CD4-positive, alpha-beta memory T cell (primary cell): ENCODE measurements at places on chromosomes 1 and 21.

DNA sequence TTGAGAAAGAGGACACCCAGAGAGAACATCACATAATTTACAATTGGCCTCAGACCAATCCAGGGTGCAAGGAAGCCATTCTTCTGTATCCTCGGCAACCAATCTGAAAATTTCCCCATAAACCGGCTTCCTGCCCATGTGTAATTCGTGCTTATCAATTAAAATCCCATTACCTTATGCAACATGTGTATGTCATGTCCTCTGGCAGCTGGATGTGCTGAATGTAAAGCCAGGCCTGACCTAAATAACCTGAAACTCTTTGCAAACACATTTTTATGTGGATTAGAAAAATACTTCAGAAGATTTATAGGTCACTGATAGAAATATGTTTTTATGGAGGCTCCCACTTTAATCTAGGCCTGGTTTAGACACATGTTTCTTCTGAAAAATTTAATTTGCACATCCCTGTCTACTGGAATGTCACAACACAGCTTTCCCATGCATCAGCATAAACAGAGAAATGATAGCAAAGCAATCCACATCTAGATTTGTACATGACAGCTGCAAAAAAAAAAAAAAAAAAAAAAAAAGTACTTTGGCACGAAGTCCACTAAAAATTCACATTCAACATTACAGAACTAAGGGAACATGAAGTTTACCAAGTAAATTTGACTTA, 69.4 kb upstream of the SAMSN1 start:
- H3K4me1 ChIP-seq = no peaks in the 10 kb centered on the region
- no peak overlapping the region for H3K4me3 ChIP-seq
- H3K36me3 ChIP-seq = no peaks in the 10 kb centered on the region

- H3K27ac ChIP-seq = no peak overlapping the region
- H3K27me3 ChIP-seq = no peaks in the 10 kb centered on the region
- no peaks in the 10 kb centered on the region for H3K4me1 ChIP-seq
- H3K36me3 ChIP-seq = no peaks in the 10 kb centered on the region
- DNase-seq = no peak
Observed at GRCh38 chr1:213457186-213457585, 406.1 kb downstream of the RPS6KC1 start.

DNA sequence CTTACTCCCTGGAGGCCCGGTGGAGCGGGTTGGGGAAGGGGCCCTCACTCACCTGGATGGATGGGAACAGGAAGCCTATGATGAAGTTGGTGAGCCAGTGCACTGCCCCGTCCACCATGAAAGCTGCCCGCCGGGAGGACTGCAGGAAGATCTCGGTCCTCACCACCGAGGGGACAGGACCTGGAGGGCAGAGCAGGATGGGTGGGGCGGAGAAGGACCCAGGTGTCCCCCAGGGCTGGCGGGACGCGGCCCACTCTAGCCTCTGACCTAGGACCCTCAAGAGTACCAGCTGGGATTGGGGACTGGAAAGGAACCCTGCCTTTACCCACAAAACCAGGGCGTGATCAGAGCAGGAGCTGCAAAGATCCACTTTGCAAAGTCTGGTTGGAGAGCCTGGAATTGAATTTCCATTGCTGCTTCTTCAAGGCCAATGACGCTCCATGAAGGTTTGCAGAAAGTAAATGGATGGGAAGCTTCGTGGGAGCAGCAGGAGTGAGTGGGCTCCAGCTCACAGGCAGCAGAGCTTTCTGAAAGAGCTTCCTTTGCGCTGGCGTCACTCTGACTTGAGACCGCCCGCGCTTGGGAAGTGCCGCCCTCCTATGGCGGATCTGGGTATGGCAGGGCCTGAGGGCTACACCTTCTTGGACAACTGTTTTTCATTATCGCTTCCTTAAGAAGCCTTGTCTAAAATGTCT, 21.4 kb downstream of the SLC2A7 start:
- H3K27me3 ChIP-seq = no peaks in the 10 kb centered on the region
- peak; percentile 60 for DNase-seq
- no peaks in the 10 kb centered on the region for H3K36me3 ChIP-seq
- H3K27ac ChIP-seq = no peak overlapping the region
- no peak overlapping the region for H3K4me3 ChIP-seq
- peaks cover 8% of the 10 kb centered on the region for H3K4me1 ChIP-seq

DNA sequence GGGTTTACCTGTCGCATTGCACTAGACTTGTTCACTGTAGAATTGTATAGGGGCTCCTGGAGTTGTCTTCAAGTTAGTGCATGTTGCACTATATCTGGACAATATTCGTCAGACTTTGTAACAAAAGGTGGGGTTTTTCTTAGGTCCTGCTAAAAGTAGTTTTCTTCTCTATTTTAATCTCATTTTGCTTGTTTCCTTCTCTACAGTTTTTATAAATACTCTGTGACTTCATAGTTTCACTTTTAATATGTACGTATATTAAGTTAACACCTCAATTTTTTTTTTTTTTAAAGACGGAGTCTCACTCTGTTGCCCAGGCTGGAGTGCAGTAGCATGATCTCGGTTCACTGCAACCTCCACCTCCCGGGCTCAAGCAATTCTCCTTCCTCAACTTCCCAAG, 26.5 kb upstream of the MRPS6 start:
- no peak overlapping the region for H3K4me3 ChIP-seq
- no peak overlapping the region for H3K27ac ChIP-seq
- DNase-seq = no peak
- no peaks in the 10 kb centered on the region for H3K4me1 ChIP-seq
- H3K27me3 ChIP-seq = no peaks in the 10 kb centered on the region

GRCh38 chr1:59730759-59731478, 83.8 kb upstream of the HOOK1 start:
- no peak overlapping the region for H3K27ac ChIP-seq
- no peaks in the 10 kb centered on the region for H3K36me3 ChIP-seq
- DNase-seq = no peak
- no peak overlapping the region for H3K4me3 ChIP-seq
- peaks cover 5% of the 10 kb centered on the region for H3K4me1 ChIP-seq

- no peak overlapping the region for H3K27ac ChIP-seq
Observed at GRCh38 chr1:46289976-46290375, 13.4 kb downstream of the LRRC41 start.

DNA sequence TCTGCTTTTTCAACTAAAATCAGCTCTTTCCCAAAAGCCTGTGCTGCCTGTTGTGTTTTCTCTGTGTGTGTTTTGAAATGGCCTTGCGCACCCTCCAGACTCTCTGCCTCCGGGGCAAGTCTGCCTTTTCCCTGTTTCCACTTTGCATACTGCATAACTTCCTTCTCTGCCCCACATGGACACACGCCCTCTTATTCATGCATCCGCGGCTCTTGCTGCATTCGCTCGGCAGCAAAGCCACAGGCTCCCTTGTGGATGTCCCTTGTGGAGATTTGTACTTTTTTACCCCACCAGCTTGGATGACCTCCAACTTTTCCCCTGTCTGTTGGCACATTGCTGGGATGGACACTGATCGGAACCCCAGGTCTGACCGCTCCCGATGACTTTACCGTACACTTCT, 147.6 kb downstream of the ADSS2 start:
- H3K36me3 ChIP-seq = no peaks in the 10 kb centered on the region
- no peak overlapping the region for H3K27ac ChIP-seq
- DNase-seq = no peak
- H3K27me3 ChIP-seq = no peaks in the 10 kb centered on the region
- H3K4me1 ChIP-seq = peaks cover 7% of the 10 kb centered on the region

DNA sequence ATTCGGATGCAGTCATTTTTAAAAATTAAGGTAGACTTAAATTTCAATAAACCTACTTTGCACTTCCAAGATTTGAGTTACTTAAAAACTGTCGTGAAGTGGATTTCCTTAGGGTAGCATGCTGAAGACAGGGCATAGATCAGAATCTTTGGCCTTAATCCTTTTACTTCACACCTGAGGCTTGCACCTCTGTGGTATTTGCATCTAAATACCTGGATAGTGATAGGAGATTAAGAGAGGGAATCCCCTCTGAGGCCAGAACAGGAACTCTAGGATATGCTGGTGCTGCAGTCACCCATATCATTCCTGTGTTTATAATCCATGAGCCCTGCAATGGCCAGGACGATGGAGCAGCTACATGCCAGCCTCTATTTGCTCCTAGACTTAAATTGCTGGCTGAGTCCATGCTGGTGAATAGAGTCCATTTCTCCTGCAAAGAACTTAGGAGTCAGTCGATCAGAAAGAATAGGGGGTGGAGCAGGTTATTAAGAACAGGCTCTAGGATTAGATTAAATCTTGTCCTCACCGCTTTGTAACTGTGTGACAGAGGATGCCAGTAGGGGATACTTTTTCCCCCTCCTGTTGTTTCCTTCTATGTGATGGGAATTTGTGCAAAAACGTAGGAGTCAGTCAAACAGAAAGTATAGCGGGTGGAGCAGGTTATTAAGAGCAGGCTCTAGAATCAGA, 333.6 kb downstream of the DUSP10 start:
- no peaks in the 10 kb centered on the region for H3K36me3 ChIP-seq
- no peaks in the 10 kb centered on the region for H3K4me1 ChIP-seq
- H3K27ac ChIP-seq = no peak overlapping the region
- DNase-seq = no peak

DNA sequence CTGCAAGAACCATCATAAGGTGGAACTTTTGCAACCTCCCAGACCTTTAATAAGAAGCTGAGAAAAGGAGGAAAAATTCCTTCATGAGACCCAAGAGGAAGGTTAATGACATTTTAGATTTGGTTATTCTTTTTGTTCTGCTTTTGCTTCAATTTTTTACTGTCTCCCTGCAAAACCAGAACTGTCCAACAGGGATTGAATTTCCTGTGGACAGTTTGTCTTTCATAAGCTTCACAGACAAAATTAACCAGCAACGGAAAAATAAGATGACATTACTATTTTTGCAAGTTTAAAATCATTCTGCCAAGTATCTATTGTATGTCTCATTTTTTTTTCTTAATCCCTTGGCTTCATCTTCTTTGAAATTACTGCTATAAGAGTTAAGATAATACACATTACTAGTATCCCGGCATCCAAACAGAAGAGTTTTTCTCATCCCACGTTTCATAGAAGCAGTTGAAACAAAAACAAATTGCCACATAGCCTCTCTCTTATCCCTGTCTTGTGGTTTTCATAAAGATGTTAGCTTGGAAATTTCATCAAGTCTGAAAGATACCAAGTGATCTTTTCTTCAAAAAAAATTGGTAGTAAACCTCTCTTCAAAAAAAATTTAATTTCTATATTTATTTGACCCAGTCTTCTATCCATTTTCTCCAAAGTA, 465.3 kb upstream of the PTBP2 start:
- no peak for DNase-seq
- H3K27me3 ChIP-seq = no peaks in the 10 kb centered on the region
- no peak overlapping the region for H3K27ac ChIP-seq
- H3K4me3 ChIP-seq = no peak overlapping the region
- no peaks in the 10 kb centered on the region for H3K36me3 ChIP-seq

DNA sequence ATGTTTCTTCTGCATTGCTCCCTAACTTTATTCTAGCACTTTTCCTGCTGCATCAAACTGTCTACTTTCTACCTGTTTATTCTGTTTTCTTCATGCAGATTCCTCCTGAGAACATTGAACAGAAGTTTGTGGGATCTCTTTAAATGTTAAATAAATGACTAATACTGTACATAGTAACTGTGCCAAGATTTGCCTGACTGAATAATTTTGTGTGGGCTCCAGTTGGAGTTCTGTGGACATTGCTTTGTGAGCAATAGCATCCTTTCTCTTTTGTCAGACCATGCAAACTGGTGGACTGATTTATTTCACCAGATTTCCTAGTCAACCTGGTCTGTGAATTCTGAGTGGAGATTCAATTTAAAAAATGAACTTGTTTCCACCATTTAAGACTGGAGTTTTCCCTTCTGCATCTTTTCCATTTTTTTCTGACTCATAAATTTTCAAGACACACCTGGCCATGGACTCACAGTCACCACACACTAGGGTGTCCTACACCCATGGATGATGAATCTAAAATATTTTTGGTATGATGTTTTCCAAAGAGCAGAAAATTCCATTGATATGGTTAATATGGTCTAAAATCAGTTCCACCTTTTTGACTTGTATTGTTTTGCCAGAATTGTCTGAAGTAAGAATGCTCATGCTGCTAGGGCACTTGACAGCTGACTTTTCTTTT, 140.7 kb upstream of the SPAG17 start:
- no peak overlapping the region for H3K4me3 ChIP-seq
- no peak overlapping the region for H3K27ac ChIP-seq
- no peaks in the 10 kb centered on the region for H3K27me3 ChIP-seq
- H3K36me3 ChIP-seq = no peaks in the 10 kb centered on the region
- DNase-seq = no peak

GRCh38 chr1:116737020-116737854, 17.0 kb upstream of the CD2 start:
- H3K4me1 ChIP-seq = peaks cover 49% of the 10 kb centered on the region
- peak overlapping the region; percentile 44 for H3K4me3 ChIP-seq
- H3K27ac ChIP-seq = peak overlapping the region; percentile 97
- H3K36me3 ChIP-seq = no peaks in the 10 kb centered on the region
- no peaks in the 10 kb centered on the region for H3K27me3 ChIP-seq

DNA sequence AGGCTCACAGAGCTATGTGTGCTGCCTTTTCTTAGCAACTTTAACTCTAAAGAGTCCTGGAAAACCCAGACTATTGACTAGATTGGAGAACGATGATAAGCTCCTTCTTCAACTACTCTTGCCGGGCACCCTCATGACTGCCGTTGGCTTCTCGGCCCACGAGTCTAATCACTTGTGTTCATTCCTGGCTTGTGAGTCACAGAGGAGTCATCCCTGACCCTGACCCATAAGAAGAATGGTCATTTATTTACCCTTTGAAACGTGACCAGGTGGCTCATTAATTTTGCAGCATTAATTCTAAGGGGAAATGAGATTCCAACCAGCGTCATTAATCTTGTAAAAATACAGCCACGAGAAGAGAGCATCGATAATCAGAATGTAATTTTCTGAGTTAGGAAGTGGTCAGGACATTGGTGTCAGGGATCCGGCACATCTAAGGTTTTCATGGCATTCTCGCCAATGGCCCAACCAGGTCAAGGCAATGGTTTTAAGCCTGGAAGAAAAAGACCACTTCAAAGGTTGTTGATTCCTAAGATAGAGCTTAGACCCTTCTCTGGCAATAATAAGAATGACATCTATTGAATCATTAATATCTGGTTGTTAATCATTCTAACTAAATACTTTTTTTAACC, 183.6 kb upstream of the RUNX1 start:
- no peak overlapping the region for H3K27ac ChIP-seq
- DNase-seq = no peak
- peaks cover 11% of the 10 kb centered on the region for H3K4me1 ChIP-seq
- H3K4me3 ChIP-seq = no peak overlapping the region
- H3K27me3 ChIP-seq = no peaks in the 10 kb centered on the region

- no peaks in the 10 kb centered on the region for H3K27me3 ChIP-seq
- H3K4me3 ChIP-seq = peak overlapping the region; percentile 40
- peaks cover 7% of the 10 kb centered on the region for H3K36me3 ChIP-seq
Observed at GRCh38 chr1:12386130-12386529, 156.3 kb downstream of the VPS13D start.

- no peak overlapping the region for H3K4me3 ChIP-seq
- H3K4me1 ChIP-seq = peaks cover 7% of the 10 kb centered on the region
- no peak for DNase-seq
- no peak overlapping the region for H3K27ac ChIP-seq
- peaks cover 7% of the 10 kb centered on the region for H3K27me3 ChIP-seq
Observed at GRCh38 chr1:47180603-47181094, 9.2 kb downstream of the PDZK1IP1 start.

GRCh38 chr1:41870076-41870562, 48.6 kb downstream of the HIVEP3 start:
- H3K27me3 ChIP-seq = no peaks in the 10 kb centered on the region
- H3K36me3 ChIP-seq = no peaks in the 10 kb centered on the region
- H3K4me3 ChIP-seq = no peak overlapping the region
- no peak for DNase-seq
- no peak overlapping the region for H3K27ac ChIP-seq
- H3K4me1 ChIP-seq = peaks cover 8% of the 10 kb centered on the region
